ENCODE measurements at places on chromosomes 5 and 9.

GRCh38 chr5:78506261-78507024 lies 142.1 kb downstream of the LHFPL2 start:
- no peak for DNase-seq

GRCh38 chr9:27943501-27943900 lies 370.2 kb upstream of the C9orf72 start:
- DNase-seq, result no peak

DNA sequence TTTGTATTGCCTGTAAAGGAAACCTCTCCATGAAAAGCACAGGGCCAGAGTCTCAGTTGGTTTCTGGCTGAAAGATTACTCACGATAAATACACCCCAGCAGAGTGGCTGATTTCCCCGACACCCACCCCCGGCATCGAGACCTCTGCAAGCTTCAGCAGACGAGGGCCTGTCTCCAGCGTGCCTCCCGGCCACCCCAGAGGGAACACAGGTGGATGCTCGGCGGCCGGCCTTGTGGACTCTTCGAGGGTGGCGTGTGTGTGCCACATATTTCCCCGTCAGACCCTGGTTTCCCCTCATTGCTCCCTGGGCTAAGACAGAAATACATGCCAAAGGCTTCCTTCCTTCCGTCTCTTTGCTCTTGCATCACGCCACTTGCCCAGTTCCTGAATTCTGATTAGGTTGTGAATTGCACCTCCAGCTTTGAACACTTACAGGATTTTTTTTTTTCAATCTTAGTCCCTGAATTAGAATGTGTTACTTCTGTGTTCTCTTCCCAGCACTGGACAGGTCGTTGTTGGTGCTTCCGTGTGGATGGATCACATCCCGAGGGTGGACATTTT lies 13.6 kb downstream of the IRX1 start:
- DNase-seq, result no peak

GRCh38 chr5:378301-378891 lies 56.9 kb downstream of the AHRR start:
- no peak for DNase-seq

DNA sequence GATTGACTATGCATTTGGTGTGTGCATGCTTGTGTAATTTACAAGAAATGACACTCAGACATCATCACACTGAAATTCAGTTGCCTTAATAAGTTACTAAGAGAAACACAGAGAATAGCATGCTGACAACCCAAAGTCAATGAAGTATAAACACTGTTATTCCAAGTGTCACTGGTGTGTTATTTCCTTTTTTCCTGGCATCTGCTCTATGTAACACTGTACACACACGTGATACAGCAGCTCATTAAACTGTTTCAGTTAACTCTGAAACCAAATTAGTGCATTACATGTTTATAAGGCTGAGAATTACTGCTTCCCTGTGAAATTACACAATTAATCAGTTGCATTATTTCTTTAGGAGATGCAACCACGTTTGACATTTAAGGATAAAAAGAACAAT lies 252.7 kb downstream of the EFNA5 start:
- DNase-seq, result no peak

DNA sequence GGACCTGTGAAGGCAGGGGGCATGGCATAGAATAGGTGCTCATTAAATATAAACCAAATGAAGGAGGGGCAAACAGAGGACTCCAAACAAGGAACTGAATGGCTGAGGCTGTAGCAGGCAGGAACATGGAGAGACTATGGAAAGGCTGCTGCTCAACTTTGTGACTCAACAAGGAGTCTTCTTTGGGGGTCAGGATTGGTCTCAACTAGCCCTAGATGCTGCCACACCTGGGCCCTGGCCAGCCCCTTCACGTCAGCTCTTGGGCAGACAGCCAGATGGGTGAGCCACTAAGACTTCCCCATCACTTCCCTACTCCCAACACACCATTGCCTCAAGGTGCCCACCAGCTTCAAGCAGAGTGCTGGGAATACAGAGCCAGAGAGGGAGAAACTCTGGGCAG lies 11.0 kb downstream of the RPP25L start:
- no peak for DNase-seq
